ENCODE measurements at places on chromosomes 12 and 14. TPM values are rescaled to one million over a fixed set of nuclear protein-coding genes. Genes with fewer than 3 reads are reported as not detected.

- peak; percentile 76 for DNase-seq
These were observed 25.0 kb downstream of the OTUB2 start for GRCh38 chr14:94051115-94051514.

- no peak for DNase-seq
These were observed 233.0 kb downstream of the LRFN5 start for GRCh38 chr14:41839661-41840060.

GRCh38 chr14:34170882-34171281 lies 220.0 kb upstream of the EGLN3 start:
- DNase-seq = no peak

GRCh38 chr12:119679081-119679480 lies 11.1 kb downstream of the PRKAB1 start:
- no peak for DNase-seq

GRCh38 chr14:50501642-50502041 lies 30.7 kb downstream of the MAP4K5 start:
- DNase-seq = no peak

GRCh38 chr14:36302823-36303222 lies 17.6 kb downstream of the MBIP start:
- DNase-seq = no peak

ASIC1 gene
- total RNA-seq = 1.7 TPM

ADAMTS20 gene
- not detected for total RNA-seq
